ENCODE measurements at places on chromosomes 3 and 15.

DNA sequence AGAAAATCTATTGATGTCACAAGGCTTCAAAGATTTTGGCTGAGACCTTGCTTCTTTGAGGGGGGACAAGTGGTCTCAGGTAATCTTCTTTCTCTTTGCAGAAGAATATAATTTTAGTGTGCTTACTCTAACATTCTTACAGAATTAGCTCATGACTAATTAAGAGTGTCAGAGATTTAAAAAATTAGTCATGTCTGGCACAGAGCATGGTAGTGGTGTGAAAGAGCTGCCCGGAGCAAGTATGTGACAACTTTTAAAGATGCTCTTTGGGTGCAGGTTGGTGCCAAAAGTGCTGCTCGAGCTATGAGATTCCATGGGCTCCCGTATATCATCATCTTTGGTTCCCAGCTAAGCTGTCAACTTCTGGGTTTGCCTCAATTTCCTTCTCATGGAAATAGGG, 31.1 kb downstream of the CYP19A1 start:
- DNase-seq: no peak

- no peak for DNase-seq
Observed at GRCh38 chr3:23481011-23481615, 278.0 kb downstream of the UBE2E2 start.

DNA sequence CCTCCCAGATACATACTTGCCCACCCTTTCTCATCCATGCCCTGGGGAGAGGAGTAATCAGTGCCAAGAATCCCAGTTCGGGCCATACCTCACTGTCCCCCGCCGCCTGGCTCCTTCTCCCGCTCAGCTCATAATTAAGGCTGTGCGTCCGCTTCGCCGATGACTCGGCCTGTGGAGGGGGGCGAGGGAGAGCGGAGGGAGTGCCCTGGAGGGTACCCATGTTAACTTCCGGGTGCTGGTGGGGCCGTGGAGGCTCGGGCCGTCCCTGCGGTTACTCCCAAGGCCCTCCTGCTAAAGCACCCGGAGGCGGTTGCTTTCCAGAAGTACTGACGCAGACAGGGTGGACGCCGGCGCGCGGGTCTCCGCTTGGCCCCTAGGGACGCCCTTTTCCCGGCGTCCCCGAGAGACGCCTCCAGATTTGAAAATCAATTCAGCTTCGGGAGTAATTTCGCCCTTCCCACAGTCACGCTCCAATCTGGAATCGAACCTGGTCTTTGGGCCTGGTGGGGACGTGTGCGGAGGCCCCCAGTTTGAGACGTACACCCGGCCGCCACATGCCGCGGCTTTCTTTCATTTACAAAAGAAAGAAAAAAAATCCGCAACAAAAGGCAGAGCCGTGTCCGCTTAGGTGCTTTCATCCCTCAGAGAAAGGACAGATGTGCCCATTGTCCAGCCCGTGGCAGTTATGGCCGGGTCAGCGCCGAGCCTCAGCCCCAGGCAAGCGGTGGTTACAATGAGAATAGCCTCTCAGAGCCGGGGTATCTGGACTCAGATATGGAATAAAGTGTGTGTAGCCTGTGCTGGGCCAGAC, 1.0 kb upstream of the ONECUT1 start:
- DNase-seq: no peak

GRCh38 chr15:42283671-42284070, 10.4 kb upstream of the TMEM87A start:
- DNase-seq: no peak

DNA sequence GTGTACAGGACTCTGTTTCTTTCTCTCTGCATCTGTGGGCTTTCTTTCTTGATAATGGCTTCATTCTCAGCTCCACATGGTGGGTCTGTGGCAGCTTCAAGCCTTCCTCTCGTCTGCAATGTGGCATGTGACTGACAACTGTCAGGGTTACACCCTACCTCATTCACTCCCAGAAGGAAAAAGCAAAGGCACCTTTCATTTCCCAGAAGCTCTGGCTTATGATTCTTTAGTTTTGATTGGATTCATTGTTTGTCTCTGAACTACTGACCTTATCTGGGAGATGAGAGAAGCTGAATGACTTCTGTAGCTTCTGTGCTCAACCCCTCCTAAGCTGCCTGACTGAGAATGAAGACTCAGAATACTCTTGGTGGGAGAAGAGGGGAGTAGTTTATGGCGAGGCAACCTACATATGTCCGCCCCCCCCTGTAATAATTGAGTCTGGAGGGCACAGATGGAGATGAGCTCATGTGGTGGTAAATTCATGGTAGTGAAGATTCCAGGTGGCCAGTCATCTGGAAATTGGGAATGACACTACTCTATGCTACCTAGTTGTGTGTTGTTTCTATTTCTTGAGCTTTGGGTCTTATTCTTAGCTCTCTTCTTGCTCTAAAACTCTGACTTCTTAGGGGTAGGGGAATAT, 38.4 kb downstream of the KCNAB1 start:
- no peak for DNase-seq

DNA sequence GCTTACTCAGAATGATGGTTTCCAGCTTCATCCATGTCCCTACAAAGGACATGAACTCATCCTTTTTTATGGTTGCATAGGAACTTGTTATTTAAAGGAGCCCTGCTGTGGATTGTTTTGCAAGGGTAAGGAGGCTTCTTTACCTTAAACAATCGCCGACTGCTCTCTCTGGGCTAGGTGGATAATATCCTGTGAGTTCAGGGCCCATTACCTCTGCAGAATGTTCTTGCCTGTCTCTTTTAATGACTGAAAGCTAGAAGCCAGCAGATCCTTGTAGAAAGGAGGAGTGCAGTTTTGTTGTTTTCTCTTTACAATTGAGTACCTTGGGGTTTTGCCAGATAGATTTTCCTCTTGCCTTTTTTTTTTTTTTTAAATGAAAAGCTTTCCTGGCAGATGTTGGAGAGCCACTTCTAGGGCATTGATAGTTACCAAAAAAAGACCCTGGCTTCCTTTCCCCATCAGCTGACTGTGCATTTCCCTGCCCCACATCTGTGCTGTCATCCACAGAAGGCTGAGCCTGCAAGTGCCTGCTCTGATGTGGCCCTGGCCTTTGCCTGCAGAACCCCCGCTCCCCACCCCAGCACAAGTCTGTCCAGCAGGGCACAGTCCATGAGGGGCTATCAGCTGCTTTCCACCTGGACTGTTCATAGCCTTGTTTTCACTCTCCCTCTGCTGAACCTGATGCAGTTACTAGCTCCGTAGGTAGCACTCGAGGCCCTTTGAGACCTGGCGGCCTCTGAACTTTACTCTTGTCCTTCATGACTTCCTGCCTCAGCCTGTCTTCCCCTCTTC, 113.1 kb downstream of the CHCHD6 start:
- no peak for DNase-seq

GRCh38 chr3:27632431-27633223, 89.5 kb downstream of the EOMES start:
- DNase-seq: no peak

DNA sequence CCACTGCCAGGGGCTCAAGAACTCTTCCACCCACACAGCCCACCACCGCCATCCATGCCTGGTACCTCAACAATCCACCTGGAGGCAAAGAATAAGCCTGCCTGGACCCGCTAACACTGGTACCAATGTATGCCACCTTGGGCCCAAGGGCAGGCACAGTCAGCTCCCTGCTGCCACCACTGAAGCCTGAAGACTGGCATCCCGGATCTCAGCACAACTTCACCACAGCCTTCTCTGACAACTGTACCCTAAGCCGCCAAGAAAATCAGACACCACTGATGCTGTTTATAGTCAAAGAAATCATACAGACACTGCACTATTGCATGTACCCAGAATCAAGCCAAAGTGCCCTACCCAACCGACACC, 56.3 kb downstream of the IGSF11 start:
- no peak for DNase-seq

GRCh38 chr15:93206893-93207292, 117.9 kb upstream of the RGMA start:
- DNase-seq: no peak

DNA sequence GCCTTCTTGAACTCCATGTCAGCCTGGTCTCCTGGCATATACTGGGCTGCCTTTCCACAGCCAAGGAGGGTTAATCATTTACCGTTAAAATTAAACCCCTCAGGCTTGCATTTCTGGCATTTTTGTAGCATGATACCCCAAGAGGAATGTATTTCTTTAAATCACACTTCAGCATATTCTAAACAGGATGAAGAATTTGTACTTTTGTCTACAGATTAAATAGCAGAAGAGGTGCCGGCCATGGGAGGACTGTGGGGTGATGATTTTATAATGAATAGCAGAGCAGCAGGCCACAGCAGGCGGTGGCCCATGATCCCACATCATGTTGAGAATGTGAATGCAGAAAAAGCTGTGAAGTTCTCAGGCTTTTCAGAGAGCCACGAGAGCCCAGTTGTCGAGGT, 90.2 kb downstream of the ARNT2 start:
- no peak for DNase-seq

- peak; percentile 22 for DNase-seq
Observed at GRCh38 chr3:179526989-179527391, 35.7 kb upstream of the ACTL6A start.

GRCh38 chr15:39586387-39587095, 5.7 kb downstream of the THBS1 start:
- no peak for DNase-seq

- no peak for DNase-seq
Observed at GRCh38 chr15:48493763-48494225, 151.7 kb downstream of the FBN1 start.
